ENCODE measurements at places on chromosomes 13 and 19.

DNA sequence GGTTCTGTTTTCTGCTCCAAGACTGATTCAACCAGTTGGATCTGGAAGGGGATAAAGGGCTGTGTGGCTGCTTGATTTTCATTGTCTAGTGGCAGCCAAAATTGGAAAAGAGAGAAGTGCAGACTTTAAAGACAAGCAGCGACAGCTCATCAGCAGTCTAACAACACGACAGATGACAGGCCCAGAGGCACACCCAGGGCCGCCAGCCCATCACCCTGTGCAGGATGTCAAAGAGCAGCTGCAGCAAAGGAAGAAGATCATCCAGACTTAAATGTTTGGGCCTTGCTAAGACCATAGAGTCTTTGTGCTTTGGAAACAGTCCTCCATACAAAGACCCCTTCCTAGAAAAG, 421.0 kb upstream of the KLF12 start:
- no peak for DNase-seq

DNA sequence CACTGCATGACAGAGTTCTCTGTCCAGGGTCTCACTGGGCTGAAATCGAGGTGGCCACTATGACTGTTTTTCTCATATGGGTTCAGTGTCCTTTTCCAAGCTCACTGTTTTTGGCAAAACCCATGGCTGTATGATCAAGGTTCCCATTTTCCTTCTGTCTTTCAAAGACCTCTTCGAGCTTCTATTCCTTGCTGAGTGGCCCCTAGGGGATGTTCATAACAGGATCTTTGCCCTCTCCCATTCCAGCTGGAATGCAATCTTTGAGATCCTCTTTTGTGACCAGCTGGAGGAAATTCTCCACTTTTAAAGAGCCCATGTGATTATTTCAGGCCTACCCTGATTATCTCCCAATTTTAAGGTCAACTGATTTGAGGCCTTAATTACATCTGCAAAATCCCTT, 572.5 kb upstream of the SLC10A2 start:
- no peak for DNase-seq

GRCh38 chr13:74004109-74004508, 130.1 kb downstream of the KLF12 start:
- no peak for DNase-seq

DNA sequence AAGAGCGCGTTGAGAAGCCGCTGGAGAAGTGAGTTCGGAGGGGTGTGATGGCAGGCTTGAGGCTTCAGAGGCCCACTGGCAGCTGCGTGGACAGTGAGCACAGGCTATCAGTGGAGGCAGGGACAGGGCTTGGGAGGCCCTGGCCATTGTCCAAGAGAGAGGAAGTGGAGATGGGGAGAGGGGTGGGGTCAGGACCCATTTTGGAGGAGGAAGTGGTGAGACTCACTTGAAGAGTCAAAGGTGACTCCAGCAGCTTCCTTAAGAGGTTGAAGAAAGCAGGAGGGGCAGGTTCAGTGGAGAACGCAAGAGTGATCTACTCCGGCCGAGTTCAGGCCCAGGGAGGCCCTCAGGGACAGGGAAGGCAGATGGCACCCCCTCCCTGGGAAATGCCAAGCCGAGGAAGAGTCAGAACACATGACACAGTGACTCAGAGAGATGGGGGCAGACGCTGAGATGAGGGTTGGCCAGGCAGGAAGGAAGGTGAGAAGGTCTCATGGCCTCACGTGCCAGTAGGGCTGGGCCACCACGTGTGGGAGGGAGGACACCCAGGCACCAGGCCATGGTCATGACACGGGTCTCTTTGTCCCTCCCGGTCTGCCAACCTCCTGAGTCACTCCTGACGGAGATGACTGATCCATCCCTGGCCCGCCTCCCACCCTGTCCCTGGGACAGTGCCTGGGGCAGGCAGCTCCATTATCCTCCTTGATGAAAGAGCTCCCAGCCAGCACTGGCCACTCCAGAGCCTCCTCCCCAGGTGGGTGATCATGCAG, 10.1 kb upstream of the CD22 start:
- DNase-seq = no peak

- DNase-seq = no peak
Measured at GRCh38 chr13:100088273-100088643, 635 bp upstream of the PCCA start.

GRCh38 chr19:48982280-48982679, 10.8 kb downstream of the GYS1 start:
- no peak for DNase-seq

GRCh38 chr13:71797517-71797916, 69.5 kb downstream of the DACH1 start:
- DNase-seq = no peak

DNA sequence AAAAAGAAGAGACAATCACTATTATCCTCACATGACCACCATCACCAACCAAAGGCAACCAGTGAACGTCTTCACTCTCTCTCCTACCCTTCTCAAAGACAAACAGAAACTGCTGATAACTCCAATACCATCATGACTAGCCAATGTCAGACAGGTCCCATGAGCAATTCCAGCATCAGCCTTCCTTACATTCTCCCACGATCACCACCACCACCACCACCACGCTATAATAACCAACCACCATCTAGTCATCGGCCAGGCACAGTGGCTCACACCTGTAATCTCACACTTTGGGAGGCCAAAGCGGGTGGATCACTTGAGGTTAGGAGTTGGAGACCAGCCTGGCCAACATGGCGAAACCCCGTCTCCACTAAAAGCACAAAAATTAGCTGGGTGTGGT, 3.9 kb downstream of the MYO1F start:
- DNase-seq = no peak

- DNase-seq = no peak
Measured at GRCh38 chr19:51462681-51463080, 4.4 kb upstream of the SIGLEC8 start.

DNA sequence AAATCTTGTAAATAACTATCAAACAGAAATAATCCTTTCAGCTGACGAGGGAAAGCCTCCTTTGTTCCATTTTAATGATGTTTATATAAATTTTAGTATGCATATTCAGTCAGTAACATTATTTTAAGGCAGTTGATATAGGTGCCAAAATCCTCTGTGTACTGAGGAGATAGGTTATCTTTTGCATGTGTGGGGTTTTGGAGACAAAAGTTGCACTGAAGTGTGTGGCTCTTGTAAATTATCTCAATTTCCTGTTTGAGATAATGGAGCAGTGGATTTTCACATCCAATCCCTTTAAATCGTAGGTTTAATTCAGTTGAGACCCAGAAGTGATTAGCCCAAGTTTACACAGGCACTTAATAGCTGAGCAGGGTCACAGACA, 106.6 kb downstream of the RGCC start:
- DNase-seq = no peak

GRCh38 chr13:44379885-44380284, 6.3 kb downstream of the SERP2 start:
- DNase-seq = no peak

- DNase-seq = no peak
Measured at GRCh38 chr19:41321600-41322270, 11.8 kb downstream of the CCDC97 start.

DNA sequence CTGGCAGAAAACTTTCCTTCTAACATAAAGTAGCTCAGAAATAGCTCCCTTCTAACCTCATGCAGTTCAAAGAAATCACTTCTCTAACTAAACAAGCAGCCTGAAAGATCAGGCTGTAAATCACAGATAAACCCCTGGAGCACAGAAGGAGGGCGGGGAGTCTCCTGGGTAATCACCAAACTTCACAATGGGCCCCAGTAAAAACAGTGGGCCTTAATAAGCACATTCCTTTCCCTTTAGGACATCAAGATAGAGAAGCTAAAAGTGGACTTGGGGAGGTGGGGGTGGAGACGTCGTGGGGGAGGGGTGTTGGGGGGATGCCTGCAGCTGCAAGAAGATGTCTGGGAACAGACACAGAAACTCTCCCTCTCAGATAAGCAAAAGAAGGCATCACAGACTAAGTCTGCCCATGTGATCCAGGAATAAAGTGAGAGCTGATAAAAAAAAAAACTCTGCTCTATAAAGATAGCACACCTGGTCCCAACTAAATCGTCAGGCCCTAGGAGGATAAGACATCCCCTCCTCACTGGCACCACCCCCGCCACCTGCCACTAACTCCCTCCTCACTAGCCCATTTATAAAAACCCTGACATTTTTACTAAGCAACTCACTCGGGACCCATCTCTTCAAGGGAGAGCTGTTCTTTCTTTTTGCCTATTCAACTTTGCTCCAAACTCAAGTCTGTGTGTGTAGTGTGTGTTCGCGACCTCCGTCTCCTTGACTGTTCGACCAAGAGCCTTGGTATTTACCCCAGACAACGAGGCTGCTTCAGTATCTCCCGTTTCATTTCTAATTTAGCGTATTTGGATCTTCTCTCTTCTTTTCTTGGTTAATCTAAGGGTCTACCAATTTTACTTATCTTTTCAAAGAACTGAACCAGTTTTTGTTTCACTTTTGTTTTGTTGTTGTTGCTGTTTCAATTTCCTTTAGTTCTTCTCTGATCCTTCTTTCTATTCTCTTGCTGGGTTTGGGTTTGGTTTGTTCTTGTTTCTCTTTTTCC, 31.7 kb downstream of the DNAJC15 start:
- no peak for DNase-seq

GRCh38 chr13:22012686-22013085, 341.8 kb downstream of the FGF9 start:
- no peak for DNase-seq

DNA sequence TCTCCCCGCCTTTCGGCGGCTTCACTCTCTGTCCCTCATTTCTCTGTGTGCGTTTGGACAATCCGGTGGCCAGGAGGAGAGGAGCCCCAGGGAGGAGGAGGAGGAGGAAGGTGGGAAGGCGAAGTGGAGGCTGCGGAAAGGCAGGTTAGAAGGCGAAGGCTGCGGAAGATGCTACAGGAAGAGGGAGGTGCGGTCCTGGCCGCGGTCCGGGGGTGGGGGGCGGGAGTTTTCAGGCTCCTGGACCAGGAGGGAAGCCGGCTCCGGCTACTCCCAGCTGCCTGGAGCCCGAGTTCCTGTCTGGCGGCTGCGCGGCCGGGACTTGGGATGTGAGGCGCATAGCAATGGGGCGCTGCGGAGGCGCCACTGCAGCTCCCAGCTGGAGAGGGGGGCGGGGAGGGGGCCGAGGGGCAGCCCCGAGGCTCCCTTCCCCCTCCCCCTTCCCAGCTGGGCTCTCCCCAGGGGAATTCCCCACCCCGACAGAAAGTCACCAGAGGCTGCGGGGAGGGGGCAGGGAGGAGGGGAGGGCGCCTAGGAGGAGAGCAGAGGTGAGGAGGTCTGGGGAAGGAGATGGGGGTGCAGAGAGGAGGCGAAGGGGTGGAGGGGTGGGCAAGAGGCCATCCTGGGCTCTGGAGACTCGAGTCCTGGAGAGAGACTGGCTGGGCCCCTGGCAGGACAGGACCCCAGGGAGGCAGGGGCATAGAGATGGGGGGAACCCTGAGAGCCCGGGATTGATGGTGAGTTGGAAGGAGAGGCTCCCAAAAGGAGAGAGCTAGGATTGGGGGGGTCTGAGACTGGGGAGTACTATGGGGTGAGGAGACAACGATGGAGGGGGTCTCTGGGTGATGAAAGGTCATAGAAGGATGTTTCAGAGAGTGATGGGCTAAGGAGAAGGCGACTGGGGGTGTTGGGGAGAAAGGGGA, 2.0 kb downstream of the LRRC4B start:
- no peak for DNase-seq

All from NCI-H2081 treated with DMSO at 0.1 percent for 48 hours (cell line).